ENCODE measurements at places on chromosomes 2 and 18.

- DNase-seq, result no peak
Observed at GRCh38 chr2:55137024-55137958, 87.0 kb upstream of the RTN4 start.

GRCh38 chr18:68445668-68446426 lies 269.1 kb downstream of the TMX3 start:
- no peak for DNase-seq

DNA sequence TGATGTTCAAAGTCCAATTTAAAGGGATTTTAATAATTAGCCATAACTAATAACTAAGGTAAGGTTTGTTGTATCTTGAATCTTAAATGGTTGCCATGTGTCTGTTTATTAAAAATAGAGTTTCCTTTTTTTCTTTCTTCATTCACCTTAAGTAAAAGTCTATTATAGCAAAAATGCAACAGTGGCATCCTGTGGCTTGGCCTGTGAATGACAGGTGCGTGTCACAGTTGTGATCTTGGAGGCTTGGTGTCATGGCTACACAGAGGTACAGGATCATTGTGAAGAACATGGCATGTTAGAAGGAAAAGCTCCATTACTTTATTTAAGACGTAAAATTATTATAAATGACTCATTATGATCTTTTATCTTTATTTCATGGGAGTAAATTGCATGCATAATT lies 246.1 kb downstream of the BCL2 start:
- DNase-seq, result no peak

DNA sequence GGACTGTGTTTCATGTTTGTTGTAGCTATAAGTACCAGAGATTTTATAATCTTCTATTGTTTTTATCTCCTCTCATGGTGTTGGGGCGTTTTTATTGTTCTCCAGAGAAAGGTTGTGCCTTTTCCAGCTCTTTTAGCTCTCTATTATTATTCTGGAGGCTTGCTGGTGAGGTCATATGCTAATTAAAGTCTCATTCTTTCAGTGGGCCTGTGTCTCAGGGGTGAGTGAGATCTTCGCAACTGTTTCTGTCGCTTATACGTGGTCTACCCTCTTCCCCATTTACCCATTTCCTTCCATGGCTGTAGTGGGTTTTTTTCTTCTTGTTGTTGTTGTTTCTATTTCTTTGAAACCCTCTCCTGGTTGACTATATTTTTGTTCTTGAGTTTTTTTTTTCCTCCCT lies 584.9 kb downstream of the TMEM182 start:
- DNase-seq, result no peak

GRCh38 chr2:38652431-38653273 lies 13.3 kb upstream of the GALM start:
- no peak for DNase-seq

GRCh38 chr18:13004396-13004795 lies 13.2 kb downstream of the CEP192 start:
- DNase-seq, result no peak

DNA sequence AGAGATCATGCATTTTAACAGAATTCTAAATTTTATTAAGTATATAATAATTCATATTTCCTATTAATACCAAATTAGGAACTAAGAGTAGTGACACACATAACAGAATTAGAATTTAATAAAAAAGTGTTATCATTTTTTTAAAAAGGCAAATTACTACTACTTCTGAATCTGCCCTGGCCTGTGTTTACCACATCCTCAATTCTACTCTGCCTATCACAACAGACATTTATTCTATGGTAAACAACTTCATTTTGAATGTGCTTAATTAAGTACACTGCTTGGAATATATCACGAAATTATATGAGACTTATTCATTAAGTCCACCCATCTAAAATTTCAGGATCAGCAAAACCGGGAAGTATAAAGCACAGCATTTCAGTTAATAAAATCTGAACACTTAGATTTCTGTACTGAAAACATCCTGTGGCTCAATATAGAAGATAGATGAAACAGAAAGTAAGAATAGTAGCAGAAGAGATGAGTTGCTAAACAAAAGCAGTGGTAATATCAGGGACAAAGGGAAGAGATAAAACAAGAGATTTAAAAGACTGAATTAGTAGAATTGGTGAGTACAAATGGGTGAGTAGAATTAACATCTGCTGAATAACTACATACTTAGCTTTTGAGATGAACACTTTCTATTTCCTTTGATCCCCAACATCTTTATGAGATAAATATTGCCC lies 3.7 kb downstream of the SMC6 start:
- no peak for DNase-seq

- DNase-seq, result no peak
Observed at GRCh38 chr2:40448476-40449079, 3.3 kb downstream of the SLC8A1 start.

DNA sequence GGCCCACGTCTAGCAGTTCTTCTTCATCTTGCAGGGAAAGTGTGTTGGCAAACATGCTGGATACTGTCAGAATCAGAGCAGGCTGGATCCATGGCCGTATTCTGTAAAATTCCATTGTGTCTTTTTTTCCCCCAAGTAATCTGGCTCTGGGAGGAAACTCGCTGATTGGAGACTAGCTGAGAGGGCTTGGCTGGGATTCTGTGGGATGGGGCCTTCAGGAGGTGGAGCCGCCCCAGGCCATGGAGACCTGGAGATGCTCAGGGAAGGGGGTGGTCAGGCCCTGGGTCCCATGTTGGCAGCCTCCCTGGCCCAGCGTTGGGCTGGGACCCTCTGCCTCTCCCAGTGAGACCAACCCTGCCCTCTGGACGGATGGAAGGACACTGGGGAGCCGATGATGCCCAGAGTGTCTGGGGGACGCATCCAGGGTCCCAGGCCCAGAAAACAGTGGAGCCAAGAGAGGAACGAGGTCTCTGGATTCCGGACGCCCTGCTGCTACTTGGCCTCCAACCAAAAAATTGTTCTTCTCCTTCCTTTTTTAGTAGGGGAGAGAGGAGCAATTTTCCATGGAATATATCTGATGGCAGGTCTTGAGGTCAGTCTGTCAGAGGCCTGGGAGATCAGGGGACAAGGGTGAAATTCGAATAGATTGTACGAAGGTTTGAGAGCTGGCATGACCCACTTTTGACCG lies 114.5 kb downstream of the AGAP1 start:
- no peak for DNase-seq

DNA sequence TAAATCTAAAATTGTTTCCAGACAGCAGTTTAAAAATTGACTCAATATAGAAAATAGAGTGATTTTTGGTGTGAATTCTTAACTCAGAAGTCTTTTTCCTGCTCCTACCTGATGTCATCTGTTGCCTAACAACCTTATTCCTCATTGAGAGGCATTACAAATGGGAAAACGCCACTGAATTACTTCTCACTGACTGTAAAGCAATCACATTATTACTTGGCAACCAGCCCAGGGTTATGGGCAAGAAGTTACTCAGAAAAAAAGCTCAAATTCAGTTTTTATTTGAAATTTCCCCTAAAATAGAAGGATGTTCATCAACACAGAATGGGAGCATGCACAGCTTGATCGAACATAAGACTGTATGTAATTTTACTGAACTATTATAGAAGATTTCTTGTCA lies 201.8 kb upstream of the GULP1 start:
- DNase-seq, result no peak

- DNase-seq, result no peak
Observed at GRCh38 chr2:53436882-53437281, 330.7 kb upstream of the CHAC2 start.

DNA sequence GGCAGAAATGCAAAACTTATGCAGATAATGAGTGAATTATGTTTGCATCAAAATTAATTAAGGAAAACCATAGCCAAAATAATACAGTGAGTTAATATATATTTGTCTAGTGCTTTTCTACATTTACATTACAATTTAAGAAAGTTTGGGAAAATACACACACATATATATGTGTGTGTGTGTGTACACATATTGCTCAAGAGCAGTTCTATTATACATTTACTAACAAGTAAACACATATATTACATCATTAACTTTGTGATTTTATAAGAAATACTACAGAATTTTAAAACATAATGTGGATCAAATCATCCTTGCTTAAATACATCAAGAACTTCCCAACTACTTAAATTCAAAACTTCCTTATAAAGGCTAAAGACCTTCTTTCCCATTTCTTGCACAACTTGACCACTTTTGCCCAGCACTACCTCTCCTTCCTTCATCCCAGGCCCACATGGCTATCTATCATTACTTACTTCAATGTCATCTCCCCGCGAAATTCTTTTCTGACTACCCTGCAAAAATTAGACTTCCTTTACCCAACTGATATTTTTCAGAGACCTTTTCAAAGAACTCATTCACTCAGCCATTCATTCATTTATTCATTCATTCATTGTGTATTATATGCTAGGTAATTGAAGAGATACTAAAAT lies 68.4 kb downstream of the COL5A2 start:
- DNase-seq, result no peak

DNA sequence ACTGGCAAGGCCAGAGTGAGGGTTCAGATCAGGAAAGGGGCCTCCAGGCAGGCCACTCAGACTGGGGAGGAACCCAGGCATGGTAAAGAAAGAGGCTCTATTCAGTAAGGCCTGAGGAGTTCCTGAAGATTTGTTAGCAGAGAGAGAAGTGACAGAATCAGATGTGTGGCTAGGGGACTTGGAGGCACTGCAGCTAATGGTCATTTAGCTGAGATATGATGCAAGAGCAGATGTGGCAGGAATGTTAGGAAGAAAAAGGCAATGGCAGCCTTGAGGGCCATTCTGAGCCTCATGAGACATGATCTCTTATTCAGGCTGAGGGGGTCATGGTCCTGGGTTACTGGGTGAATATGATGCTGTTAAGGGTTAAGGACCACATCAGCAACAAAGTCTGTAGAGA lies 73.4 kb downstream of the CCDC93 start:
- DNase-seq, result peak; percentile 48

- no peak for DNase-seq
Observed at GRCh38 chr2:215722125-215722524, 286.3 kb upstream of the FN1 start.

GRCh38 chr2:54772110-54772509 lies 48.6 kb downstream of the EML6 start:
- DNase-seq, result peak; percentile 62

GRCh38 chr18:35588995-35589394 lies 7.5 kb downstream of the GALNT1 start:
- DNase-seq, result no peak

DNA sequence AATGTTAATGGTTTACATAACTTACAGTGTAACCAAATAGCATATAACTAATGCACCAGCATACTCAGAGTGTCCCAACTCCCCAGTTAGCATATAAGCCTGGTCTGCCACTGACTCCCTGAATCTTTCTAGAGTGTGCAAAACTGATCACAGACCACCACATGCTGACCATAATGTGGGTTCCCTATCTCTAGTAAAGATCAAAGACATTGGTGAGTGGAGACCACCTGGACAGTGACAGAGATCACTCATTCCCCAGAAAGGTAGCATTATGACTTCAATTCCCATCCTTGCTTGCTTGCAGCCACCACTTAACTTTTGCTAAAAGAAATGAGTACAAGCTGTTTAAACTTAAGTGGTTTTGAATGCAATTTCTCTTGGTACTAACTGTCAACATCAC lies 39.0 kb downstream of the KANSL1L start:
- no peak for DNase-seq

DNA sequence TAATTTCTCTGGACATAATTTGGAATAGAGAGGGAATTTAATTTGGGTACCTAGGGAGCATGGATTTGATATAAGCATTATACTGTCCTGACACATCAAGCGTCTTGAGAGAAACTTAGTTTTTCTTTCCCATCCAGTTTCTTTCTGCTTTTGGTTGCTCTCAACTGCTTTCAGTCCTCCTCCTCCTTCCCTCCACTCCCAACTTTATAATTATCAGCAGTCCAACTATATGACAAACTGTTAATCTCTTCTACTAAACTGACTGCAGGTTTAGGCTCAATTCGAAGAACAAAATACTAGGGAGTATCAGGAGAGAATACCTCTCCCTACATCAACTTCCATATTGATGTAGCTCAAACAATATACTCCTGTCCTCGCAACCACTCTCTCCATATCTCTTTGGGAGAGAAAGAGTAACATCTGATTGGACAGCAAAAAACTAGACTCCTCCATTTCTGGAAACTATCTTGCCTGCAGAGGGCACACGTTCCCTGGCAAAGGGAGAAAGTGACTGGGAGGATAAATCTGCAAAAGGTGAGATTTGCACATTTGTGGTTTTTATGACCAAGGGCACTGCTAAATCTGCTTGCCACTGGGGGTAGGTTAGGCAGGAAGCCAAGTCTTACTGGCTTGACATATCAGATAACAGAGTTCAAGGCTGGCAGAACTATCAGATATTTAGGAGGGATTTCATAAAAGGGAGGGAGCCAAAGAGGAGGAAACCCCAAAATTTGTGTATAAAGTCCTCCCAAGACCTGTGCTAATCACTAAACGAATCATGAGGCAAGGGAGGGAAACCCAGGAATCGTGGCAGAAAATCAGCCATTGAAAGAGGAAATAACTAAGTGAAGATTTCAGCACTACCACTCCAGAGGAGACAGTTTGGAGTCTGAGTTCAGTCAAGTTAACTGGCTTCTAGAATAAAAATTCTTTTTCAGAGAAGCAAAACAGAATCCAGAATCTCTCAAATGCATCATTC lies 40.0 kb downstream of the ICA1L start:
- peak; percentile 73 for DNase-seq

- DNase-seq, result no peak
Observed at GRCh38 chr2:55772109-55772980, 78.7 kb upstream of the PNPT1 start.

DNA sequence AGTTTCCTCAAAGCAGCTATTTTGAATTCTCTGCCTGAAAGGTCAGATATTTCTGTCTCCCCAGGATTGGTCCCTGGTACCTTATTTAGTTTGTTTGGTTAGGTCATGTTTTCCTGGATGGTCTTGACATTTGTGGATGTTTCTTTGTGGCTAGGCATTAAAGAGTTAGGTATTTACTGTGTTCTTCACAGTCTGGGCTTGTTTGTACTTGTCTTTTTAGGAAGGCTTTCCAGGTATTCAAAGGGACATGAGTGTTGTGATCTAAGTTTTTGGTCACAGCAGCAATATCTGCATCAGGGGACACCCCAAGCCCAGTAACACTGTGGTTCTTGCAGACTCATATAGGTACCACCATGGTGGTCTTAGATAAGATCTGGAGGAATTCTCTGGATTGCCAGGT lies 11.8 kb downstream of the MYO3B start:
- DNase-seq, result no peak

Data from AG20443 (cell line).